Naive B cell (primary cell): ENCODE measurements at places on chromosomes 4 and X.

DNA sequence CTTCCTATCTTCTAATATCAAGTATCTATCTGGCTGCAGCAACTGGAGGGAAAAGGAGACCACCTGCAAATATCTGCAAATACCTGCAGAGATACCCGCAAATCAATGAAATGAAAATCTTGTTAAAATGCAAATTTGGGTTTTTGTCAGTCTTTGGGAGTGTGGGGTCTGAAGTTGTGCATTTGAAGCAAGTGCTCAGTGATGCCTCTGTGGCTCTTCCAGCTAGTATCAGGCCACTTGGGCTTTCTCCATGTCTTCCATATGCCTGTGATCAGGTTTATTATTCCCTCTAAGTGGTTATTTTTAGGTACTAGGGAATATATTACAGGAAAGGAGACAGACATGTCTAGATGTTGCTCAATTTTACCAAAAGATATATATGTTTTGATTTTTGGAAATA lies 880.3 kb downstream of the ADGRL3 start:
- no peak for DNase-seq

DNA sequence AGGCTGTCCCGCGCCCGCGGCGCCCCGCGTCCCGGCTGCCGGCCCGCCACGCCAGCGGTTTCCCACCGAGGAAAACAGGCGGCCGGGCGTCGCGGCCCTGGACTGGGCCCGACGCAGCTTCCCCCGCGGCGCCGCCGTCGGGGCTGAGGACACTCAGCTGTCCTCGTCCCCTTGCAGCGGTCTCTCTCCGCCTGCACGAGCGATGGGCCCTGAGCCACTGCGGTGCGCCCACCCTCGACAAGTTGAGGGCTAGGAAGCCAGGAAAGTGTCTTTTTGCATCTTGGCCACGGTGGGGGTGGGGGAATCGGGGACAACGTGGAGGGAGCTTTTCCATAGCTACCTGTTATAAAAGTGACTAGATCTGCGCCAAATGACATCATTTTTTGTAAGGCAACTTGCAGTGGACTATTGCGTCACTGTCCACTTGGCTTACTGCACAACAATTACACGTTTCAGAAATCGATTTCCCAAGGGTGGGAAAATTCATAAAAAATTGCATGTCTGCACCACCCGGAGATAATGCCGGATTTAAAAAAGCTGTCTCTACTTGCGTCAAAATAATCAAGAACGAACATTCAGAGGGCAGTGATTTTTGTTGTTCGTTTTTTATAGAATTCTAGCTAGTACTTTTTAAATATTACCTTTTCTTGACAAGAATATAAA lies 1.1 kb downstream of the KLHL15 start:
- DNase-seq: no peak

DNA sequence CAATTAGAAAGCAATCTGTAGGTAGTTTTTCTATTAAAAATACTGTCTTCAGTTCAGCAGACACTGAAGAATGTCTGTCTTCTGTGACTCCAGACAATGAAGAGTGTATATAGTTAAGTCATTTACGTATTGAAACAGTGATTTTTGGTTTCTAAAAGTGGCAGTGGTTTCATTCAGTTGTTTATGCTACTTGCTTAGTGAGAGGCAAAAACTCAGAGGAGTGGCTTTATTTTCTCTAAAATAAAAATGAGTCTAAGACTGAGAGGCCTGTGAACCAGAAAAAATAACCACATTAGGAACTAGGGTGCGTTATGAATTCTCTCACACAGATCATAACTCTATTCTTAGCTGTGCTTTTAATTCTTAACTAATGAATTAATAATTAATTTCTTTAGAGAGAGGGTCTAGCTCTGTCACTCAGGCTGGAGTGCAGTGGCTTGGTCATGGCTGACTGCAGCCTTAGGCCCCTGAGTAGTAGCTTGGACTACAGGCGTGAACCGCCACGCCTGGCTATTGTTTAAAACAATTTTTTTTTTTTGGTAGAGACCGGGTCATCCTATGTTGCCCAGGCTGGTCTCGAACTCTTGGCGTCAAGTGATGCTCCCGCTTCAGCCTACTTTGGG lies 31.4 kb downstream of the FREM3 start:
- DNase-seq: no peak

DNA sequence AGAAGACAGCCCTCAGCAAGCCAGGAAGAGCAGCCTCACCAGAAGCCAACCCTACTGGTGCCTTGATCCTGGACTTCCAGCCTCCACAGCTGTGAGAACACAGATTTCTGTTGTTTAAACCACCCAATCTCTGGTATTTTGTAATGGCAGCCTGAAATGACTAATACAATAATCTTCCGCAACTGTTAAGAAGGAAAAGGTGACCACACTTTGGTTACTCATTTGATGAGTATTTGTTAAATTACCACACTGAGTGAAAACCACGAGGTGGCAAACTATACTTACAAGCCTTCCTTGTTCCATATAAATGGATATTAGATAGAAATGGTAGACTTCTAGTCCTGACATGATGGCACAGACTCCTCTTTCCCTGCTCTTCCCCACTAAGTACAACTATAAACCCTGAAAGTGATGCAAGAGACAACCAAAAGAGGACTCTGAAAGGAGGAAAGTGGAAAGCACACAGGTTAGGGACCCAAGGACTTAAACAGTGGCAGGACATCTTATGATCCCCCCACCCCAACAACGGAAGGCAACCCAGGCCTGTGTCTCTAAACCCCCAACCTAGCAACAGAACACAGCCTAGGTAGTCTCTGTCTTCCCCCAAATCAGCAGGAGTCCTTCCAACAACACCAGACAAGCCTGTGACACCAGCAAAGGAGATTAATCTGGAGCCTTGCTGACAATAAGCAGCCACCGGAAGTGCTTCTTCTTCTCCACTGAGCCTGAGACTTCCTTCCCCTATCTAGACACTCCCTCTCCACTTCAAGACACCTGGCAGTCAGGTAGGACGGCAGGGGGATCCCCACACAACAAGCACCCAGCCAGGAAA lies 12.3 kb downstream of the ZNF182 start:
- DNase-seq: no peak

- DNase-seq: no peak
Measured at GRCh38 chrX:71164071-71164470, 19.4 kb downstream of the NLGN3 start.

- DNase-seq: no peak
Measured at GRCh38 chr4:76546759-76547742, 112.0 kb downstream of the SHROOM3 start.

DNA sequence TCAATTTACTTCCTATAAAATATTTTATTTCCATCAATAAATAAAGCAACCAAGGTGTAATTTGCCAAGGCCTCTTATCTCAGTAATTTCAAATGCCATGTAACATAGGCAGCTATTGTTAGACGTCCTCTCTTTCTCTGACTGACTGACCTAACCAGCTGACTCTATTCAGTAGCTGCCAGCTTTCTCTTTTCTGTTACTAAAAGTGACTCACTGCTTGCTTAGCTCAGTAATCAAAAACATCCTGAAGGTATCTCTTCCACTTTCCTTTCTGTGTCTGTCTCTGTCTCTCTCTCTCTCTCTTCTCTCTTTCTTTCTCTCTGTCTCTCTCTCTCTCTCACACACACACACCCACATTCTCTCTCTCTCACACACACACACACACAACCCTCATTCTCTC lies 134.2 kb downstream of the SPOCK3 start:
- no peak for DNase-seq

DNA sequence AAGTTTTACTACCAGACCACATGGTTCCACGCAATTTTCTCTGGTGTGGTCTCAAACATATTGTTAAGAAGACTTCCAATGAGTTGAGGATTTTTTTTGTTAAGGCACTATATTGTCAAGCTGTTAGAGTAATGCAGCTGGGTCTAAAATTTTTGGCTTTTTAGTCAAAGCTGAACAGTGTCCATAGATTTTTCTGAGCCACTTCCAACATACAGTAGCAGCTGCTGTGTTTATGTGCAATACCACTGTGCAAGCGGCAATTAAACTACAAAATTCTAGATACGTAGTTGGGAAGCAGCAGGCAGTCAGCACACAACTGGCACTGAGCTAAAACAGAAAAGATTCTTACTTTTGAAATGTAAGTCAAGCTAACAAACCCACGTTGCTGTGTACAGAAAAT lies 1551.1 kb upstream of the AGA start:
- DNase-seq: no peak

DNA sequence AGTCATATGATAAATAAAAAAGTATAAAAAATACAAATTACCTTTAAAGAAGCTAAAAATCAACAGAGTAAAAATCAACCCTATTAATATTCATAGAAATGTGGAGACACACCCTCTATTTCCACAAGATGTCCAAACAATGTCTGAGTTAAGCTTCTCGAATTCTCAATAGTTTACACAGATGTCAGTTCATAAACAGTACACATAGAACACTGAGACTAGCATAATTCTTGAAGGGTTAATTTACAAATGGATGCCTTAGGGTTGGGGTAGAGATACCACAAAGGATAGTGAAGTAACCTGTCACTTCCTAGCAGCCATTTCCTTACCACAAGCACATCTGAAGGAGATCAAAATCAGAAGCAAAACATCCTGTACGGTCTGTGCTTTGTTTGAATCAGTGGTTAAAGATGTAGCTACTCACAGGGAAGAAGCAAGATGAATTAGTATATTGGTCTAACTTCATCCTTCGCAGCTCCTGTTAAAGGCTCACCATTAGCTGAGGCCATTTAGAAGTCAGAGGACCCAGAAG lies 2393.9 kb downstream of the ARAP2 start:
- DNase-seq: no peak

DNA sequence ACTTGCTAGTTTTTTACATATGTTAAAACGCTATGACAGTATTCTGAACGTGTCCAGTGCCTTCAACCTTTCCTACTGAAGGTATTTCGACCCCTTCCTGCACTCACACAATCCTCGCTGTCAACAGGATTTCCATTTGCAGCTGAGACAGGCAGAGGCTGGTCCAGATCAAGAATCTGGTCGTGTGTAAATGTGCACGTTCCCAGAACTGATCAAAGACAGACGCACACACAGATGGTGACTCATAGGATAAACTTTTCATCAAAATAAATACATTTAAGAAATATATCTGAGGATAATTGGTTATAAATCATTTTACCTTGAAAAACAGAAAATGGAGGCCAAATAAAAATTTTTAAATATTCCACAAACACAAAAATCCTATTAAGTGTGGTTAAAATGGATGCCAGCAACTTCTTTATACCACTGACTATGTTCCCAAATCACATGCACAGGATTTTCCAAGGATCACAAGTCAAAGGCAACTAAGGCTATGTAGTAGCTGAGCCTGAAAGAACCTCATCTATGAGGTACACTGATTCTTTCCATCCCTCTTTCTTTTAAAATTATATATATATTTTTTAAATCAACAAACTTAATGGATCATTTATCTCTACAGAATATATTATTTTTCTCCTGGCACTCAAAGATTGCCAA lies 85.9 kb downstream of the RNF150 start:
- DNase-seq: no peak

DNA sequence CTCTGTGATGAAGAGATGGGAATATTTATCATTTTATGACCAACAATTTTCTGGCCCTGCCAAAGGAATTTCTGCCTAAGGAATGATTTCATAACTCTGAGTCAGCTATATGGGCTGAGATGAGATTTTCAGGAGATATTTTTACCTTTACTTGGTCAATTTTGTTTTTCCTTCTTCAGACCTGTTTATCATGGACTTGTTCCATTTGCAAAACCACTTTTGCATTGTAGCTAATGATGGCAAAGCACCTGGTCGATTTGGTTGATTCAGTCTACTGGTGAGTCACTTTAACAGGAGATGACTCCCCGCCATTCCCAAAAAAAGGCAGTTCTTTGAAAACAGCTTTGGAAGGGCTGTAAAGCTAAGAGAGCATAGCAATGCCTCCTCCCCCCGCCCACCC lies 53.3 kb downstream of the TEX13A start:
- no peak for DNase-seq

- DNase-seq: no peak
Measured at GRCh38 chr4:47913861-47914219, 543 bp downstream of the NFXL1 start.

DNA sequence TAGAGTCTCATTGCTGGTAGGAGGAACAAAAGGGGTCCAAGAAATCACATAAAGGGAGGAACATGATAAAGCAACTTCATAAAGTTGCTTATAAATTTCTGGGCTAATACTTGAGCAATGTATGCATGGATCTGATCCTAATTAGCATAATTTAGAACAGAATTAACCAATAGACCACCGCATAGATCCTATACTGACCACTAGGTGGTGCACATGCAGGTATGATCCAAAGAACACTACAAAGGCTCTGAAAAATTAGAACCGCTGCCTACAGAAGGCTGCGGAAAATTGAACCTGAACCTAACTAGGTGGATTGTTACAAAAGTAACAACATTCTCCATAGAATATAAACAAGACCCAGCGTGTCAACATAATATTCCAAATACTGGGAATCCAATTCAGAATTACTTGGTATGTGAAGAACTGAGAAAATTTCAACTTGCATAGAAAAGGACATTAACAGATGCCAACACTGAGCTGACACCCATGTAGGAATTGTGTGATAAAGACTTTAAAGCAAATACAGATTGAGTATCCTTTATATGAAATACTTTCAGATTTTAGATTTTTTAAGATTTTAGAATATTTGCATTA lies 23.3 kb downstream of the BRCC3 start:
- peak; percentile 24 for DNase-seq

GRCh38 chr4:4864443-4864939 lies 5.0 kb downstream of the MSX1 start:
- no peak for DNase-seq

GRCh38 chrX:136353526-136354093 lies 52.8 kb downstream of the ADGRG4 start:
- DNase-seq: no peak

GRCh38 chr4:102180046-102180445 lies 165.2 kb downstream of the SLC39A8 start:
- no peak for DNase-seq

DNA sequence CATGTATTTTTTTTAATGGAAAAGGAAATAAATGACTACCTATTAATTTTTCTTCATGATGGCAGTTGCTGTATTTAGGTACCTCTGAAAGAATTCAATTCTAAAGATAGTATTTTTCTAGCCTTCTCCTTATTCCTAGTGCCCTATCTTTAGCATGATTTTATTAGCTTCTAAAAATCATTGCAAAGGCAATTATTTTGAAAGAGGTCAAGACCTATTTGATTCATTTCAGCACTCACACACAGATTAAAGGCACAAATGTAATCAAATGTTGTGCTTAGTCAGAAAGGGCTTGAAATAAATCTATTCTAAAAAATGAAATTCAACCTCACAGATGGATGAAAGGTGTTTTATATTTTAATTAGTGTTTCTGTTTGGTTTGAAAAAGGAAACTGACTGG lies 74.8 kb upstream of the POF1B start:
- no peak for DNase-seq

- no peak for DNase-seq
Measured at GRCh38 chr4:36712013-36712412, 430.6 kb downstream of the DTHD1 start.

GRCh38 chr4:70613306-70614183 lies 15.0 kb upstream of the ENAM start:
- no peak for DNase-seq
